T-cell (primary cell): ENCODE measurements at places on chromosomes 3 and 15.

DNA sequence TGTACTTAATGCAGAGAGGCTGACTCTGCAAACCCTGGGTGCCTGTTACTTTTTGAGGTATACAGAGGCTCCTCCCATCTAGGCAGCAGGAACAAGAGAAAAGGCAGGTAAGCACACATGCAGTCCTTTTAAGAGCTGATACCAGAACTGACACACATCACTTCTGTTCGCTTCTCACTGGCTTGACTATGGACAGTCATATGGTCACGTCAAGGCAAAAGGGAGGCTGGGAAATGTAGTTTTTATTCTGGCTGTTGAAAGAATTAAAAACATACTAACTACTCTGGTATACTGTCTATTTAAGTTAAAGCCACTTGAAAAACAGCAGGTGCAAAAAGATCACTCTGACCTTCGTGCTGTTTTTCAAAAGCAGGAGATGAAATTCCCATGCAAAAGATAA is 218.3 kb downstream of the CTNNB1 start:
- DNase-seq = no peak

GRCh38 chr3:16355828-16356227 is 90.8 kb downstream of the OXNAD1 start:
- no peak for DNase-seq

- no peak for DNase-seq
Observed at GRCh38 chr3:141065841-141066805, 15.0 kb downstream of the SPSB4 start.

DNA sequence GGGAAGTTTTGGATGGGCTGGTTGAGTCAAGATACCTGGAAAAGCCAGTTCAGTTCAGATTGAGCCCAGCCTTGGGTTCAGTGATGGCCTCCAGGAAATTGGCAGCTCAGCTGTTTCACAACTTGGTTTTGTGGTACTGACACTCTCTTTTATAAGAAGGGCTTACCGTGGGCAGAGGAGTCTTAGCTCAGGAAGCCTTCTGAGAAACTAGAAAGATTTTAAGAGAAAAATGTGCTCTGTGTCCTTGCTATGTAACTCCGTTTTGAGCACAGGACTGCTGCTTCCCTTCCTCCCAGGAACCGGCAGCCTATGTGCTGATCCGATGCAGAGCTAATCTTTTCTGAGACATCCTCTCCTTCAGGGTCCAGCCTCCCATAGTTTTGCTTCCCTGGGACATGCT is 46.6 kb upstream of the RASGRP1 start:
- no peak for DNase-seq

- no peak for DNase-seq
Observed at GRCh38 chr15:89825271-89825940, 10.8 kb upstream of the ANPEP start.

GRCh38 chr15:83200162-83200561 is 7.5 kb downstream of the HDGFL3 start:
- DNase-seq = no peak

DNA sequence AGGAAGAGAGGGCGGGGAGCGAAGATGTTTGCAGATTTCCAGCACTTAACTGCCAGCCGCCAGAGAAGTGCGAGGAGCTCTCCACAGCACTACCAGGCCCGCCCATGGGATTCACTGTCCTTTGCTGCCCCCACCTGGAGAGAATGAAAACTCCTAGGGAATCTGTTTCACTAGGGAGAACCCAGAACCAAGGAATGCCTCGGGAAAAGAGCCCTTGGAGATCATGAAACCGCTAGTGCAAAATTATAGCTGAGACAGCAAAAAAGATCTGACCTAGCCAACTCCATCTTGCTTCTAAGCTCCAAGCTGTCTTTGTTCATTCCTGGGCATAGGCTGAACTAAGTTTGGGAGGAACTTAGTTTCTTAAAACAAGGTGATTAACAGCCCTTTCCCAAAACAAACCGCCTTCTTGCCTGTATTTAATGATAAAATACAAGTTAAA is 82.6 kb upstream of the GCNT3 start:
- peak; percentile 60 for DNase-seq

DNA sequence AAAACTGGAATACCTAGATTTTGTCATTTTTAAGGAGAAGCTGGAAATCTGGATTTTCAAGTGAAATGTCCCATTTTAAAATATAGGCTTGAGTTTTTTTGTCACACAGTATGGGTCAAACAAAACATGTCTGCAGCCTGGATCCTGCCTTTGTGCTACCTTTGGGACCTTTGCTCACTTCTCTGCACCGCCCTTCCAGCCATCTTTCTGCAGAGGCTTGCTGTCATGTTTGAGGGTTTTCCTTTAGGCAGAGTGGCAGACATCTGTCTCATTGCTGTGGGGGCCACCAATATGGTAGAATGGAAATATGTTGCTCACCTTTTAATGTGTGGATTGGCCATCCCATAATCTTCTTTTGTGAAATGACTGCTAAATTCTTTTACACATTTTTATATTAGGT is 136.3 kb downstream of the EEFSEC start:
- no peak for DNase-seq

- no peak for DNase-seq
Observed at GRCh38 chr3:112496366-112497067, 2.8 kb downstream of the BTLA start.

GRCh38 chr15:90839187-90840071 is 29.0 kb upstream of the FURIN start:
- DNase-seq = no peak

GRCh38 chr15:79967298-79968182 is 3.5 kb downstream of the BCL2A1 start:
- DNase-seq = no peak

GRCh38 chr3:31495971-31496665 is 36.6 kb upstream of the STT3B start:
- DNase-seq = no peak

- DNase-seq = no peak
Observed at GRCh38 chr15:39211108-39211979, 369.5 kb upstream of the THBS1 start.

GRCh38 chr15:78421238-78421965 is 16.6 kb upstream of the IREB2 start:
- DNase-seq = no peak

- DNase-seq = no peak
Observed at GRCh38 chr3:98529856-98530459, 1.8 kb upstream of the GPR15 start.

- DNase-seq = no peak
Observed at GRCh38 chr15:86256628-86257027, 177.0 kb downstream of the AGBL1 start.

- DNase-seq = no peak
Observed at GRCh38 chr3:135844386-135844785, 121.1 kb upstream of the PPP2R3A start.

DNA sequence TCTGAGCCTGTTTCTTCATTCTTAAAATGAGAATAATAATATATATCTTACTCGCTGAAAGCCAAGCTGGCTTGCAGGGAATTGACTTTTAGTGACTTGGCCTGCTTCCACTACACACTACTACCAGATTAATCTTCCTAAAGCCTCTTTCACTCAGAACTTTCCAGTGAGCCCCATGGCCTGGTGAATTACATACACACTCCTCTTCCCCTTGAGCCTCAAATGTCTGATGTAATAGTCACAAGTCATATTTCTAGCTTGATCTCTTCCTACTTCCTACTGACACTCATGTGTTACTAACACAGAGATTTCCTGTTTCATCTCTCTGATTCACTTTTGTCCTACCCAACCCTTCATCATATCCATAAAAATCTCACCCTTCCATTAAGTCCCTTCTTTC is 82.7 kb upstream of the SOX2 start:
- no peak for DNase-seq

DNA sequence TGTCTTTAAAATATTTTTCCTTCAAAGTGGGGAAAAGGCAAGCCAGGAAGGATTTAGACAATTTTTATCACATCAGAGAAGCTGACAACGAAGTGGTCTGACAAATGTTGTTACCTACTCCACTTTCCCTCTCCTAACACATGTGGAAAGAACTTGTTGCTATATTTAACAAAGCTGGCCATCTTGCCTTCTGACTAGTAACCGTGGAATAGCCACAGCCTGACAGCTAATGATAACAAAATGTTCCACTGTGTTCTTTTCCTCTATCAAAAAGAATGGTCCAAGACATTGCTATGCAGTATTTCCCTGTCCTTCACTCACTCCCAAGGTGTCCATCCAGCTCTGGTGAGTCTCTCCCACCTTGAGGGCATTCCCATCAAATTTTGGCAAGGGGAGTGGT is 481.4 kb upstream of the THBS1 start:
- DNase-seq = no peak

GRCh38 chr3:119815716-119816115 is 33.8 kb downstream of the NR1I2 start:
- no peak for DNase-seq

- DNase-seq = no peak
Observed at GRCh38 chr3:181637456-181637855, 74.3 kb upstream of the SOX2 start.

- no peak for DNase-seq
Observed at GRCh38 chr3:7669641-7670040, 808.7 kb downstream of the GRM7 start.

GRCh38 chr3:138491971-138492370 is 57.6 kb downstream of the ESYT3 start:
- DNase-seq = no peak

GRCh38 chr3:7752005-7752404 is 749.6 kb upstream of the LMCD1 start:
- no peak for DNase-seq

DNA sequence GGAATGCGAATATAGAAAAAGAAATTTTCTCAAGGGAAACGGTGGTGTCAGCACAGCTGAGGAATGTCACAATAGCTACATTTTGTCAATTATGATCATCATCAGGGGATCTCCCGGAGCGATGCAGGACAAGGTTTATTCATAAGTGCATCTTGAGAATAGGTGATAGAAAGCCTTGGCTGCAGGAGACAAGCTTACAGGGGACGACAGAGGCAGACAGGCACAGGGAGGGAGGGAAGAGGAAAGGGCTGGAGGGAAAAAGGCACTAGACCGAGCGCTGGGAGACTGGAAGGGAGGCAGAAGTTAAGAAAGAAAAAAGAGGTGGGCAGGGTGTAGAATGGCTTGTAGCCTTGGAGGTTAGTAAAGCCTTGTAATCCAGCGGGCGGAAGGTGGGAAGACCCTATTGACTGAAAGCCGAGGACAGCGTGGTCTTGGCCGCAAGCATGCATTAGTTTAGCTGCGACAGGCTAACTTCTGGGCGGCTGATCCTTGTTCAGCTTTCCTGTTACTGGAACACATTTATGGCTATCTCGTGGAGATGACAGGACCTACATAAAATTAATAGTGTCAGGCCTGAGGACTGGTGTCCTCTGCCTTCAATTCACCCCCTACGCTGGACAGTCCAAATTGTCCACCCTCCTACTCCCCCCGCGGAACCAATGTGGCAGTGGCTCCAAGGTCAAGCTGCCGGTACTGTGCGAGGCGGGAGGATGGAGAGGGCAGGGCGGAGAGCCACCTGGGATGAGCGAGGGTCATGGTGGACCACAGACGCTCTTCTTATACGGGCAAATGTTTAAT is 1.4 kb upstream of the NECTIN3 start:
- DNase-seq = no peak

DNA sequence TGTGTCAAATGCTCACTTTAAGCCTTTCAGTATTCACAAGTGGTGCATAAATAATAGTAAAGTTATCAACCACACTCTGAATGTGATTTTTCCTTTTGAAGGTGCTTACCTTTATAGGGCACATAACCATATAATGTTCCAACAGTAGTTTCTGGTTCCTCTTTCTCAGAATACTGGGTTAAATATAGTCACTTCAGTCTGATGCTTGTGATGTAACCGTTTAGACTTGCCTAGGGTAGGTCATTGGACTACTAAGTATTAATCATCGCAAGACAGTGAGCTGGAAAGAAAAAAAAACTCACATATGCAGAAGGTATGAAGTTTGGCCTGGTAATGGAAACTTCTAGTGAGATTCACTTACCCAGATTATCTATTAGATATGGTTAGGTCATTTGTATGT is 1.9 kb downstream of the KBTBD8 start:
- no peak for DNase-seq

DNA sequence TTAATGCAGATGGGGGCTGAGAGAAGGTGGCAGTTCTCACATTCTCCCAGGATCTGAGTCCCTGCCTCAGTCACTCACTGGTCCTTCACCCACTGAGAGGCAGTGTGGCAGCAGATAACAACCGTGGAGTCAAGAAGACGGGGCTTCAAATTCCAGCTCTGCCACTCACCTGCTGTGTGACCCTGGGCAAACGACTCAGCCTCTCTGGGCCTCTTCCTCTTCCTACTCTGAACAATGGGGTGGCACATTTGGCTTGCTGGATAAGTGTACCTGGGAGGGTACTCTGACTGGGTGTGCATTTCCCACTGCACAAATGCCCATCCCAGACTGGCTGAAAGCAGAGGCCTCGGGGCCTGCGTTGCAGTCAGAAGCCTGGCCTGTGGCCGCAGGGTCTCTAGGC is 10.0 kb upstream of the IQSEC1 start:
- DNase-seq = no peak

- no peak for DNase-seq
Observed at GRCh38 chr3:59992578-59992977, 942.8 kb upstream of the CFAP20DC start.

DNA sequence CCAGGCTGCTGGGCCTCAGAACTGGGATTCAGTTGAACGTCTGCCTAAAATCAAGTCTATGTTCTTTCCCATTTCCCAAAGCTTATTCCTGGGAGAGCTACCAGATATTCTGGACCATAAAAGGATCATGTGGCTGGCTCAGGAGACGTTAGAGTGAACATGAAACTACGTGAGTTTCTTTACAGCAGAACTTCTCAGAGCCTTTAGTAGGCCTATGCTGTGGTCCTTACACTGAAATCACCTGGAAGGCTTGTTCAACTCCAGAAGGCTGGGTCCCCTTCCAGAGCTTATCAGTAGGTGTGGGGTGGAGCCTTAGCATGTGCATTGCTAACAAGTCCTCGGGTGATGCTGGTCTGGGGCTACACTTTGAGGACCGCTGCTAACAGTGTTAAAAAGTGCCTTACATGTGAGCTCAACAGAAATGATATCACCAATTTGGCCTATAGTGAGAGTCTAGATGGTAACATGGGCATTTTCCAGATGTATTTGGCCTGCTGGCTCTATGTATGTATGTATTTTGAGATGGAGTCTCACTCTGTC is 50.7 kb downstream of the LMCD1 start:
- DNase-seq = no peak

GRCh38 chr3:118207271-118207670 is 827.4 kb downstream of the IGSF11 start:
- DNase-seq = no peak

GRCh38 chr3:56971261-56971660 is 89.2 kb upstream of the SPATA12 start:
- DNase-seq = no peak

DNA sequence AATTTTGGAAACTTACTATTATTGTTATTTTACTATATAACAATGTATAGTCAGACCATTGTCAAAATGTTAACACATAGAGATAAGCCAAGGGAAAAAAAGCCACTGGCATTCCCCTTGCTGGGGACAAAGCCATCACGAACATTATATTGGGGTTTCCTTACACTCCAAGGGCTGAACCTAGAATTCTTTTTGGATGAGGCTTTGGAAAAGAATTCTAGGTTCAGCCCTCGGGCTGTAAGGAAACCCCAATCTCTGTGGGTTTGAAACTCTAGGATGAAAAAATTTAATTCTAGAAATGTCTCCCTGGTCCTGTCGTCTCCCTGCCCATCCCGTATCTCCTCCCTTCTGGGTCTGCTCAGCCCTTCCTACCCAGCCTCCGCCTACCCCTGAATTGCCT is 67.0 kb upstream of the SMAD6 start:
- no peak for DNase-seq

- no peak for DNase-seq
Observed at GRCh38 chr3:72492240-72492639, 356.0 kb downstream of the SHQ1 start.
